Hypothalamus (tissue), 51 donors: ENCODE measurements at places on chromosomes 2 and 18.

- DNase-seq = no peak
Measured at GRCh38 chr2:67892339-67892846, 170.4 kb downstream of the C1D start.

DNA sequence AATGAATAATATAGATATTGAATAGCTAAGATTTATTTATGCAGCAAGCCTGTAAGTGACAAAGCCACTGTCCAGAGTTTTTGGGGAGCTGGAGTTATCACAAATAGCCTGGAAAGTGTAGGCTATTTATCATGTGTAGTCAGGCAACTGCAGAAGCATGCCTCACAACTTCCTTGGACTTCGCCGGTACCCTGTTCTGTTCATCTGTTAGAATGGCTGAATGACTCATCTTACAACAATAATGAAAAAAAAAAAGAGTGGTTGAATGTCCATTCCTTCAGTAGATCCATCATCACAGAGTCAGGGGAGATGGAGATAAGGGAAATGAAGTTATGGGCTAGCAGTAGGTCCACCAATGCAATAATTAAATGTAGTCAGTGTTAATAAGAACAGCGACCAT is 24.0 kb upstream of the ATP5MC3 start:
- DNase-seq = no peak

DNA sequence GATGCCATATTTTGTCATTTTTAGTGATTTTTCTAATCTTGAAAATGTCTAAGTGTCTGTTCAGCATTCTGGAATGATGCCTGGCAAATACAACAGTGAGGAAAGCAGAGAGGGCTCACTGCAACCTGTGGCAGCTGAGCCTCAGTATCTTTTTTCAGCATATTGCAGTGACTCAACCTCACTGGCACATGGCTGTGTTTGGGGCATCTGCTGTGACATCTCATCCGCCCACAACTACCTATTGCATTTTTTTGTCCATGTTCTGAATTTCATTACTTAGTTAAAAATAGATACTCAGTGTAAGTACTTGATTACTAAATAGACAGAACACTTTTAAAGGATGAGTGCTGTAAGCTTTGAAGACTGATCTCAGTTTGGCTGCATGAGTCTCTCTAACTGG is 10.7 kb downstream of the BABAM2 start:
- no peak for DNase-seq

DNA sequence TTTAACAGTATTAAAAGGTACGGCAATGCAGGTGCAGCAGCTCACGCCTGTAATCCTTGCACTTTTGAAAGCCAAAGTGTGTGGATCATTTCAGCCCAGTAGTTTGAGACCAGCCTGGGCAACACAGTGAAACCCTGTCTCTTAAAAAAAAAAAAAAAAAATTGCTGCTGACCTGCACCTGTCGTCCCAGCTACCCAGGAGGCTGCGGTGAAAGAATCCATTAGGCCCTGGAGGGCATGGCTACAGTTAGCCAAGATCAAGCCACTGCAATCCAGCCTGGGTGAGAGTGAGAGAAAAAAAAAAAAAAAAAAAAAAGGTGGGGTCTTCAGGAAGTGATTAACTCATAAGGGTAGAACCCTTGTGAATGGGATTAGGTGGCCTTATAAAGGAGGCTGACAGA is 12.8 kb downstream of the CUL3 start:
- no peak for DNase-seq

GRCh38 chr2:74577448-74577847 is 22.9 kb downstream of the DOK1 start:
- no peak for DNase-seq
